ENCODE measurements at places on chromosomes 7 and 10. TPM values are rescaled to one million over a fixed set of nuclear protein-coding genes. Genes with fewer than 3 reads are reported as not detected.
A peak's percentile ranks its signal among the peaks of the same experiment; 100 is the strongest.

The PRKCQ gene
- 0.10 TPM for polyA plus RNA-seq

The GPR15LG gene
- not detected for polyA plus RNA-seq

- no peak for DNase-seq
Measured at GRCh38 chr7:81803267-81803666, 33.4 kb upstream of the HGF start.

DNA sequence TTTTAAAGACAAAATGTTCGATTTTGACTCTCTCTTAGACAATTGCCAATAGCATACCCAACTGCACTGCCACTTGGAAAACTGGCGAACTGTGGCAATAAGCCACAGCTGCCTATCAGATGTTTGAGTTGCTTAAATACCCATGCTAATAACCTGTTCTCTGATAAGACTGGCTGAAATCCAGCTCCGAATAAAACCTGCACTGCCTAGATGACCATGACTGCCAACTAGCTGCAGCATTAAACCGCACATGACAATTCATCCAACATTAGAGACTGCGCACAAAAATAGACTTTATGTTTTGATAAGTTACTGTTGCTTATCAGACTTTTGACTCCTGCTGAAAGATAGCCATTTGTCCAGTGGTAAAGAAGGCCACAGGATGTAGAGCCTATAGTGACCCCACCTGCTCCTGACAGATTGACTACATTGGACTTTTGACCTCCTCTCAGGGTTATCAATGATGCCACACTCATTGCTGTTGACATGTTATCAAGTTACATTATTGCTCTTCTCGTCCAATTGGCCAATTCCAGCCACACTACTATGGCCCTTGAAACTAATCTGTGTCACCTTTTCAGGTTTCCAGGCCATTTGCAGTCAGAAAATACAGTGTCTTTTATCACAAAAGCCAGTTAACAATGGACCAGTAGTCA lies 299.0 kb downstream of the HGF start:
- DNase-seq, result no peak

The FASTK gene
- 44.1 TPM for polyA plus RNA-seq

DNA sequence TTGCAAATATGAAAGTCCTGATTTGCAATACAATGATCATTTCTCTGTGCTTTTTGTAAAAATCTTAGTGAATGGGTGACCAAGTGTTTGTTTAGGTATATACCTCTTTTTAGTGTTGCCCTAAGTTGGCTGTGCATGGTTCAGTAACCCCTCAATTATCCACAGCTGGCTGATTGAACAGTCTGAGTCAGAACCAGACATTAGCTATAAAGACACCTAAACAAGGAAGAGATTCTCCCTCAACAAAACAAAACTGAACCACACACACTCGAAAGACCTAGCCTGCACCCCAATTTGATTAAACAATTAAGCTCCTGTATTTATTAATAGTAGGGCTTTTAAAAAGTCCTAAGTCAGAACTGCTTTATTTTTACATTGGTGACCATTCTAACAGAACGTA lies 2.8 kb downstream of the RSBN1L start:
- DNase-seq, result no peak

DNA sequence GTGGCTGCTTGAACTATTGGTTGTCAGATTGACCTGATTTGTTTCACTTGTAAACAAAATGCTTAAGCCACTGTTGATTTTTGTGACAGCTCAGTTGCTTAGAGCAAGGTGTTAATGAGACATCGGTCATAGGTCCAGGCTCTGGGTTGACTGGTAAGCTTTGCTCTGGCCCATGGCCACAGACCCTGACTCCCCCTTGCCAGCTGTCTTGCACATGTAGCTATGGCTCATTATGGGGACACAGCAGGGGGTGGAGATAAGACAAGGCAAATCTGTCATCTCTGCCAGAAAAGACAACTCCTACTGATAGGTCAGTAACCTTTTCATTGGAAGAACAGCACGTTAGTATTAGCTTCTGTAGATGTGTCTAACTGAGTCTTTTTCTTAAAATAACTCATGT lies 95.3 kb downstream of the KAT6B start:
- DNase-seq, result no peak

DNA sequence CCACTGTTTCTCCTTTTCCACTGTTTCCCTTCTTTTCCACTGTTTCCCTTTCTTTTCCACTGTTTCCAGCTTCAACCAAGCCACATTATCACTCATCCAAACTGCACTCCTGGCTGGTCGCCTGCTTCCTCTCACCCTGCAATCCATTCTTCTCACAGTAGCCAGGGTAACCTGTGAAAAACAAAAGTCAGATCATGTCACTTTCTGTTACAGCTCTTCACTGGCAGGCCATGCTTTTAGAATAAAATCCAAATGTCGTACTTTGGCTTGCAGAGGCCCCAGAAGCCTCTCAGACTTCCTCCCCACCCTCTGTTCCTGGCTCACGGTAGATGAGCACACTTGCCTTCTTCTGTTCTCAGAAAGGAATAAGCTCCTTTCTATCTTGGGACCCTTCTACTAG lies 33.9 kb downstream of the STARD3NL start:
- DNase-seq, result no peak

The MMP21 gene
- polyA plus RNA-seq, result 0.07 TPM

DNA sequence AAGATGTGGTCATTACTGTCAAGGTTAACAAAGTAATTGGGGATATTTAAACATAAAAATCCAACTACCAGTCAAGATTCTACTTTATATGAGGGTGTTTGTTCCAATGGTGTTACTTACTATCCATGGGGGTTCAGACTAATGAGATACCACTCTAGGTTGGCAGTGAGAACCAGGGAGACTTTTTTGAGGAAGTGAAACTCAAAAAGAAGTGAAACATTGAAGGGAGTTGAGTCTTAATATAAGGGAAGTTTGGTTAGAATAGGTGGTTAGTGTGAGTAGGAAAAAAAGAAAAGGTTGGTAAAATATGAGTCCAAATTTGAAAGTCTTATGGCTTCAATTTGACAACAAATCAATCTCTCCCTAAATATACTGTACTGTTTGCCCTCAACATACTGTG lies 123.6 kb upstream of the ANK3 start:
- no peak for DNase-seq

The MASTL gene
- polyA plus RNA-seq, result 4.6 TPM

- DNase-seq, result no peak
Measured at GRCh38 chr10:62666275-62666674, 138.2 kb upstream of the ADO start.

GRCh38 chr10:114753126-114753525 lies 68.5 kb upstream of the FHIP2A start:
- no peak for DNase-seq

- no peak for DNase-seq
Measured at GRCh38 chr7:47180516-47180826, 401.4 kb downstream of the TNS3 start.

DNA sequence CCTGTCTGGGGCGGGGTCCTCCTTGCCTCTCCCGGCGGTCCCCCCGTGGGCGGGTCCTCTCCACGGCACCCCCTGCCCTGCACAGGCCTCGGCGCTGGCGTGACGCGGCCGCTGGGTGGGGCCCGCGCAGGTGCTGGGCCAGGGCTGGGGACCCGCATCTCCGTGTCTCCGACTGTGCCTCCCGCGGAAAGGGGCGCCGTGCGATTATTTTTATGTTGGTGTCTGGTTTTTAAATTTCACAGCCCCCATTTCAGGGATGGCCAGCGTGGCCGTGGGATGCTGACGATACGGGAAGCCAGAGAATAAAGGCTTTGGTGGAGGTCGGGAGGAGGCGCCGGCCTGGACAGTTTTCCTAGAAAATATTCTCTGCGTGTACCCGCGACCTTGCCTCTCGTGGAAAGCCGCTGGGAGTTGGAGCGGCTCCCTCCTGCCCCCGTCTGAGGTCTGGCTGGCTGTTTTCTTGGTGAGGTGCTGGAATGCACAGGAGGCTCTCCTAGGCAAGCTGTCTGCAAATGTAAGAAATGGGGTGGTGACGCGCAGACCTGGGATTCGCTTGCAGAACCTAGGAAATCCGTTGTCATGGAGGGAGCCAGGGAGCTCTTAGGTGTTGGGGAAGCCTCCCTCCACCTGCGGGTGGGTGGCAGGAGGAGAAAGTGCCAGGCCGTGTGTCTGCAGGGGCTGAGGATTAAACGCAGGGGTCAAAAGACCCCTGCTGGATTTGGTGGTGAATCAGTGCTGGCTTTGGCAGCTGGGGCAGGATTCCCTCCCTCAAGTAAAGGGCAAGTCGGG lies 28.7 kb upstream of the JAKMIP3 start:
- DNase-seq, result no peak

The RSPH10B2 gene
- polyA plus RNA-seq, result not detected

The SMC3 gene
- polyA plus RNA-seq, result 18.9 TPM

The VPS37D gene
- polyA plus RNA-seq, result 1.8 TPM

DNA sequence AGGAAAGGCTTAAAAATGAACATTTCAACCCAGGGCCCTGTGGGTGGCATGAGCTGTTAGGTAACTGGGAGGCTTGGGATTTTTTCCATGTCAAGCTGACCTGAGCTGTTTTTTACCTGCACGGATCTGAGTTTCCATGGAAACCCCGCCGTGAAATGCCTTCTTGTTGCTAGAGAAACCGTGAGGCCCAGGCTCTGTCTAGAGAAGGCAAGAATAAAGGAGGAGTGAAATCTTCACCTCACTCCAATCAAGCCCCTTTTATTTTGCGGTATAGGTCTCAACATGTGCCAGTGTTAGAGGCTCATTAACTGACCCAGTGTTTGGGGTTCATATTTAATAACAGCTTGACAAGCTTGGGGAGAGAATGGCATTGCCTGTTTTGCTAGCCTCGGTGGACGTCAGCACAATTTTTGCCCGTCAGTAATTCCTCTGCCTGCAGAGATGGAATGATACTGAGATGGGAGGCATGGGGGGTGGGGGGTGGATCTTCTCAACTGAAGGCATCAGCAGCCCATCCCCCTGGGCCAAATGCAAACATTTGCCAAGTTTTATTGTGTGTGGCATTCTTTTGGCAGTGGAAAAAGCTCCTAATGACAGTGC lies 48.9 kb upstream of the PDCD4 start:
- DNase-seq, result no peak

The CASP2 gene
- 18.6 TPM for polyA plus RNA-seq

The IDI1 gene
- polyA plus RNA-seq, result 37.6 TPM

The CFAP43 gene
- polyA plus RNA-seq, result not detected

DNA sequence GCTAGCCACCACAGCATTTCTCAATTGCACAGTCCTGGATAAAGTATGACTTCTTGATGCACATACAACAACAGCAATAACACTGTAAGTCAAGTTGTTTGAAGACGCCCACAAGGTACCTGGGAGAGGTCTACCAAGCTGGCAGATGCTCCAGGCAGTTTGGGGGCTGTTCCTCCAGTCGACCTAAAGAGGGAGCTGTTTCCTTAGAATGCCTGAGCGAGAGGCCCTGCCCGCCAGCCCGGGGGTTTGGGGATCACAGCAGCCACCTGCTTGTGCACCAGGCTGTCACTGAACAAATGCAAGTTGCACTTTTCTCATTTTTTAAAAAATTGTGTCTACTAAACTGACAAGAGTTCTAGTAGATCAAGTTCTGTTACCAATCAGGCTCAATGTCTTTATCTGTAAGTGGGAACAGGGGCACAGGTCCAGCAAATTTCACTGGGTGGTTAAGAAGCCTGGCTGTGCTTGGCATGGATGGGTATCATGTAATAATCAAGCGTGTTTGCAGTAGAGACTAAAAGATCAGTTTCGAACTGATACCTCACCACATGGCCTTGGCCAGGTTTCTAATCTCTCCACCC lies 193.8 kb upstream of the ADO start:
- DNase-seq, result no peak

DNA sequence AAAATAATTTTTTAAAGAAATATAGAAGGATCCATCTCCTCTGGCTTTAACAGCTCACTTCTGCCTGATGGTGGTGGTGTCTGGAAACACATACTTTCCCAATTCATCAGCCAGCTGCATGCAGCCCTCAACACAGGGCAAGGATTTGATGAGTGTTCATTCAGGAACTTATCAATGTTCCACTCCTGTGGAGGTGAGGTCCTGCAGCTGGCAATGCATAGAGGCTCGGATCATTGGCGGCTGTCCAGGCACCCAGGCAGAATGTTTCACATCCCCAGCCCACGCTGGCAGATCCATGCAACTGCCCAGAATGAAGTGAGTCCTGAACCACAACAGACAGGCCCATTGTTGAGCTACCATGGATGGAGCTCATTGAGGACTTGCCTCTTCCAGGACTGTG lies 55.2 kb upstream of the KCNMA1 start:
- DNase-seq, result peak; percentile 63

DNA sequence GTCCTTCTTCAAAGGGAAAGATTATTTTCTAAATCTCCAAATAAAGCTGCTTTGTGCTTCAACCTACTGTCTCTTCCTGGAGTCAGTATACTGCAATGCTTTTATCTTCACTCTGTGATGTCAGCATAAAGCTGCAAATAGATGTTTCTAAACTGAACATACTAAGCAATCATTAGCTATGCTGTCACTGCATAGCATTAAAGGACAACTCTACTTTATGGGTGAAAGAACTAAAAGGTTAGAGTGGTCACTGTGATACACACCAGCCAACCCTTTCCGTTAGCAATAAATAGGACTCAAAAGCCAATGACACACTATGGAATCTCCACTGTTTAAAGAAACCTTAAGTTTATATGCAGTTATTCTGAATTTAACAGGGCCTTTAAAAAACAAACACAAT lies 1.8 kb downstream of the CCDC186 start:
- DNase-seq, result no peak

- no peak for DNase-seq
Measured at GRCh38 chr7:19674266-19674960, 34.4 kb downstream of the POLR1F start.

DNA sequence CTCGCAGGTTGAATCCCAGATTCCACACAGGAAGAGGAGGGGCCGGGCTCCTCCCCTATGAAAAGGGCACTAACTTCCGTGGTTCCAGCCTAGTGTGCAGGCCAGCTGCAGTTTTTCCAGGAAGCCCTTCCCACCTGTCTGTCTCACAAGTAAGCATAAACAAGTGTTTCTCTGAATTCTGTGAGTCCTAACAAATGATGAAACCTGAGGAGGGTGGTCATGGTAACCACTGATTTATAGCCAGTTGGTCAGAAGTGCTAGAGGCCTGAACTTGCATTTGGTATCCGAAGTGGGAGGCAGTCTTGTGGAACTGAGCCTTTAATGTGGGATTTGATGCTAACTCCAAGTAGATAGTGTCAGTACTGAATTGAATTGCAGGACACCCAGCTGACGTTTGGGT lies 54.7 kb upstream of the STEAP4 start:
- no peak for DNase-seq

- DNase-seq, result peak; percentile 1
Measured at GRCh38 chr7:127107601-127108007, 145.1 kb downstream of the GRM8 start.

DNA sequence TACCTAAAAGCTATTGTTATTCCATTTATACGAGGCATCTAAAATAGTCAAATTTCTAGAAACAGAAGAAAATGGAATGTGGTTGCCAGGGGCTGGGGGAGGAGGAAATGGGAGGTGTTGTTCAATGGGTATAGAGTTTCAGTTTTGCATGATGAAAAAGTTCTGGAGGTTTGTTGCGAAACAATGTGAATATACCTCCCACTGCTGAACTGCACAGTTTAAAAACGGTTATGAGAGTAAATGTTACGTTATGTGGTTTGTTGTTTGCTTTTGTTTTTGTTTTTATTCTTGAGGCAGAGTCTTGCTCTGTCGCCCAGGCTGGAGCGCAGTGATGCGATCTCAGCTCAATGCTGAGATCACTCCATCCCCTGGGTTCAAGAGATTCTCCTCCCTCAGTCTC lies 64.9 kb upstream of the NRBF2 start:
- no peak for DNase-seq

Measured in AG04450 (cell line).